ENCODE measurements at places on chromosomes 16 and 17. TPM values are rescaled to one million over a fixed set of nuclear protein-coding genes. Genes with fewer than 3 reads are reported as not detected.

DNA sequence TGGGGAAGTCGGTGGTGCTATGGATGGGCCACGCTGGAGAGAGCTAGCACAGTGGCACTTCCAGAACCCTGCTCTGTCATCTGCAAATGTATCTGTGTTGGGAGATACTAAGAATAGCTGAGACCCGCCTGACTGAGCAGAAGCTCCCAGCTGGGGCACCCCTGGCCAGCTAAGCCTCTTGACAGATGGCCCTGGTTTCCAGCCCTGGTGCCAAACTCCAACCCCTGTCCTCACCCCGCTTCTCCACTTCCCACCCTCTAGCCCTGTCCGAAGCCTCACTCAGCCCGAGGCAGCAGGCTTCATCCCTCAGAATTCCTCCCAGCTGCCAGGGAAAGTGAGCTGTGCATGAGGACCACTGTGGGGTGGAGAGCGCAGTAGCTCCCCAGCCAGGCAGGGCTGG, 124.4 kb downstream of the CCDC144A start:
- no peak for DNase-seq

Gene KRTAP2-2
- not detected for polyA plus RNA-seq

Gene RAB37
- polyA plus RNA-seq: 0.08 TPM

DNA sequence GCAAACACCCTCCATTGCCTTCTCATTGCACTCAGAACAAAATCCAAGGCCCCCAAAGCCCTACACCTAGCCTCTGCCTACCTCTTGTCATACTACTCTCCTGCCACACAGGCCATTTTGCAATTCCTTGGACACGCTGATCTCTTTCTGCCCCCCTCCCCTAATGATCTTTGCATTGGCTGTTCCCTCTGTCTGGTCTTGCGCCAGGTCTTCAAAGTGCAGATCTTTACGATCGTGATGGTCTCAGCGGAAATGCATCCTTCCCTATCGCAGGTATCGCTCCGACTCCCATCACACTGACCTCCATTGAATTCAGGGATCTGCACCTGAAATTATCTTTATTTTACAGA, 777 bp upstream of the MOSMO start:
- no peak for DNase-seq

Gene STH
- polyA plus RNA-seq: not detected

Gene TOX3
- polyA plus RNA-seq: not detected

Gene RPH3AL
- polyA plus RNA-seq: 0.56 TPM

Gene KLHL11
- polyA plus RNA-seq: 8.7 TPM

Gene XAF1
- polyA plus RNA-seq: 3.2 TPM

Gene ATP6V0A1
- polyA plus RNA-seq: 26.7 TPM

Gene VPS25
- polyA plus RNA-seq: 92.7 TPM

- DNase-seq: no peak
Observed at GRCh38 chr16:56915336-56916119, 16.4 kb upstream of the HERPUD1 start.

Measured in fibroblast of lung (primary cell).